Astrocyte (in vitro differentiated cells and primary cell): ENCODE measurements at places on chromosomes 1 and 21.

GRCh38 chr1:244599937-244600350 lies 53.0 kb upstream of the DESI2 start:
- DNase-seq, result peak; percentile 95

GRCh38 chr1:232627171-232627570 lies 2.8 kb downstream of the SIPA1L2 start:
- no peak for DNase-seq

GRCh38 chr1:145740269-145740668 lies 21.0 kb downstream of the CD160 start:
- DNase-seq, result peak; percentile 93

DNA sequence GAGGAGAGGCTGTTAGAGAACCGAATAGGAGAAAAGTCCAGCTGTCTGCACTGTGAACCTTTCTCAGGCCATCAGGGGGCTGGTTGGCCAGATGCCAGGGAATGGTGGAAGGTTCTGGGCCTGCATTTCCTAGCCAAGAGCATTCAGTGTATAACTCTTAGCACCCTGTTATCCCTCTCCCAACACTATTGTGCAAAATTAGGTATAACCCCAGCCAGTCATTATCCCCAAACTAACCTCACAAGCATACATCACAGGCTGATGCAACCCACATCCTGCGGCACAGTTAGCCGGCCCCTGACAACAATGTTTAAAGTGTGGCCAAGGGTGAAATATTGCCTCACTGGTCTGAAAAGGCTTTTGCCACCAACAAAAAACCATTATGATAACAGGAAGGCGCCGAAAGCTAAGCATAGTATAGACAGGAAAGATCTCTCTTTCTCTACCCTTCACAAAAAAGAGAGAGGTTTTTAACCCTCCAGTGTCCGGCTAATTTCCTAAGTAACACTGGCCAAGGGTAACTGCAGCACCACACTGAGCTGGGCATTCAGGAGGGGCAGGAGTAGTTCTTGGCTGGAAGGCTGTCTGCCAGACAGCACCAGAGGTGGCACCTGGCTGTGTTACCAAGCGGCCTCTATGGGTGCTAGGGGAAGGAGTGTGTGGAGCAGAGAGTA lies 77.3 kb upstream of the BCAR3 start:
- DNase-seq, result peak; percentile 89

DNA sequence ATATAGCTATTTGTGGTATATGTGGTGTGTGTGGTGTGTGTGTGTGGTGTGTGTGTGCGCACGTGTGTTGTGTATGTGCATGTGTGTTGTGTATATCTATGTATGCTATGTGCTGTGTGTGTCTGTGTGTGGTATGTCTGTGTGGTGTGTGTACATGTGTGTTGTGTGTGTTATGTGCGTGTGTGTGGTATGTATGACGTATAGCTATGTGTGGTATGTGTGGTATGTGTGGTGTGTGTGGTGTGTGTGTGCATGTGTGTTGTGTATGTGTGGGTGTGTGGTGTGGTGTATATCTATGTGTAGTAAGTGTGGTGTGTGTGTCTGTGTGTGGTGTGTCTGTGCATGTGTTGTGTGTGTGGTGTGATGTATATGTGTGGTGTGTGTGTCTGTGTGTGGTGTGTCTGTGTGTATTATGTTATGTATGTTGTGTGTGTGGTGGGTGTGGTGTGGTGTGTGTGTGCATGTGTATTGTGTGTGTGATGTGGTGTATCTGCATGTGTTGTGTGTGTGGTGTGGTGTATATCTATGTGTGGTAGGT lies 59.8 kb downstream of the EDN2 start:
- DNase-seq, result no peak

GRCh38 chr1:12052008-12052573 lies 11.0 kb upstream of the TNFRSF8 start:
- DNase-seq, result peak; percentile 74

- no peak for DNase-seq
These were observed 2.1 kb upstream of the A3GALT2 start for GRCh38 chr1:33322870-33323585.

DNA sequence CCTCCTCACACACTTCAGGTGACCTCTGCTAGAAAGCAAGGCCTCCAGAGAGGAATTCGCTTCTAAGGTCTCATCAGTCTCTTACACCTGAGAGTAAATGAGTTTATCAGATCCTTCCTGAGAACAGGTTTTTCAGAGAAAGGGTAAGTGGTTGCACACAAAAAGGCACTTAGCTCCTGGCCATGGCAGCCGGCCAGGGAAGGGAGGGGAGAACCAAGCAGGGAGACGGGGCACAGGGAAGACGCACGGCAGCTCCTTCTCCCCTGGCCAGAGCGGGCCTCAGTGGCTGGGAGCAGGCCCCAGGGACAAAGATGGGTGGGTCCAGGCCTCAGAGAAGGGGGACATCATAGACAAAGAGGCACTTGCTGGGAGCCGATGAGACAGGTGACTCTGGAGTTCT lies 3.6 kb upstream of the TNNT2 start:
- DNase-seq, result no peak

GRCh38 chr1:47469390-47469759 lies 31.5 kb downstream of the FOXD2 start:
- no peak for DNase-seq

DNA sequence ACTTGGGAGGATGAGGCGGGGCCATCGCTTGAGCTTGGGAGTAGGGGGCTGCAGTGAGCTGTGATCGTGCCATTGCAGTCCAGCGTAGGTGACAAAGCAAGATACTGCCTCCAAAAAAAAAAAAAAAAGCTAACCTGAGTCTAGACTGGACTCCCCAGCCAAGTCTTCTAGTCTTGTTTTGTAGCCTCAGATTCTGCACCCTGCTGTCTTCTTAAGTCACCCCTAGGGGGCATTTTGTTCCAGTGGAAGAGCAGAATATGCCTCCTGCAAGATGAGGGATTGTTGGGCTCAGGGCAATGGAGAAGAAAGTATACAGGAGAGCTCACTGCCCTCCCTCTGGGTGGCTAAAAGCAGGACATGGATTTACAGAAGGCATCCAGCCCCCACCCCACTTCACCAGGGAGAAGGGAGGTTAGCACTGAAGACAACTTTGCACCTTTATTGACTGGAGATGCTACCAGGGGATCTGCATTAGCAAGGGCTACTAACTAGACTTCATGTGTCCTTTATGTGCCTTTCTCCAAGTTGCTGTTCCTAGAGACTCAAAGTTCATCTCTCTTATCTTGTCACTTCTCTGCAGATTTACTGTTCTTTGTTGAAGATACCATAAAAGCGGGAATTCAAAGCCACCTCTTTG lies 15.3 kb upstream of the RNF187 start:
- no peak for DNase-seq

- DNase-seq, result peak; percentile 33
These were observed 188.0 kb downstream of the RERE start for GRCh38 chr1:8629241-8630091.

- no peak for DNase-seq
These were observed 90.7 kb upstream of the CSF3R start for GRCh38 chr1:36573445-36573844.

GRCh38 chr1:37315371-37315846 lies 159.0 kb upstream of the ZC3H12A start:
- DNase-seq, result no peak

DNA sequence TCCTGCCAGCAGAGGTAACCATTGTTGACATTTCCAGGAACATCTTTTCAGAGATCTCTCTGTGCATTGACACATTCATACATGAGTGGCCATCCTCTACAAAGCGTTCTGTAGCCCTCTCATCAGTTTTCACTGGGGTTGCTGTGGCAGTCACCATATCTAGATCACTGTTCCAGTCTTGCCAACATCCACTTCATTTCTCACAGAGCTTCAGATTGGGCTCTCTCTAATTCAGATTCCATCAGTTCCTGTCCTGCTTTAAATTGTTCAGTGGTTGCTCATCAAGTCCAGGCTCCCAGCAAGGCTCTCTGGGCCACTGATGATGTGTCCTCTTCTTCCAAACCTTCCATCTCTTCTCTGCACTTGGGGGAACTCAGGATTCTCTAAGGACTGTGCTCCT lies 173.7 kb downstream of the KCNJ6 start:
- peak; percentile 21 for DNase-seq

DNA sequence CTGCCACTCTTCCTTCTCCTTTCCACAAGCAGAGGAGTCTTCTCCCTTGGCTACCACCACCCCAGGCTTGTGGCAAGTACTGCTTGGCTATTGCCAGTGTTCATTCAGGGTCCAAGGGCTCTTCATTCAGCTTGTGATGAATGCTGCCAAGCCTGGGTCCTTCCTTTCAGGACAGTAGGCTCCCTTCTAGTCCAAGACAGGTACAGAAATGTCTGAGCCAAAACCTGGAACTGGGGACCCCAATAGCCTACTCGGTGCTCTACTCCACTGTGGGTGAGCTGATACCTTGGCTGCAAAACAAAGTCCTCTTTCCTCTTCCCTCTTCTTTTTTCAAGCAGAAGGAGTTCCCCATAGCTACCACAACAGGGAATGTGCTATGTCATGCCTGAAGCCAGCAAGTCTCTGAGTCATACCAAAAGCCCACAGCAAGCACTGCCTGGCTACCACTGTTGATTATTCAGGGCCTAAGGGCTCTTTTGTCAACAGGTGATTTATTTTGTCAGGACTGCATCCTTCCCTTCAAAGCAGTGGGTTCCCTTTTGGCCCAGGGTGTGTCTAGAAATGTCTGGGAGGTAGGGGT lies 268.9 kb downstream of the HHAT start:
- peak; percentile 97 for DNase-seq

DNA sequence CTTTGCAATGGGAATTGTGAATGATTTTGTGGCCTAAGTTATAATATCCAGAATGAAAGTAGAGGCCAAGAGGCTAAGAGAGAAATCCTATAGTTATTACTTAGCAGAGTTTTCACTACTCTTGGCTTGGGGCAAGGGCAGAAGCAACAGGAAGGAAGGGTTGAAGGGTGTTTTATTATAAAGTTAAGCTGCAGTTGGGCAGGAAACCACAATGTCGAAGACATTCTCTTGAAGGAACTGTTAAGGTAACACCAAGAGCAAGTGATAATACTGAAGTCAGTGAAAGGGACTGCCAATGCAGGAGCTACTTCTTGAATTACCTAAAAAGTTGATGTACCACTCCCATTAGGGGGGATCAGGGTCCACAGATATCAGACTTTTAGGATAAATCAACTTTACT lies 8.3 kb downstream of the XCL2 start:
- no peak for DNase-seq

DNA sequence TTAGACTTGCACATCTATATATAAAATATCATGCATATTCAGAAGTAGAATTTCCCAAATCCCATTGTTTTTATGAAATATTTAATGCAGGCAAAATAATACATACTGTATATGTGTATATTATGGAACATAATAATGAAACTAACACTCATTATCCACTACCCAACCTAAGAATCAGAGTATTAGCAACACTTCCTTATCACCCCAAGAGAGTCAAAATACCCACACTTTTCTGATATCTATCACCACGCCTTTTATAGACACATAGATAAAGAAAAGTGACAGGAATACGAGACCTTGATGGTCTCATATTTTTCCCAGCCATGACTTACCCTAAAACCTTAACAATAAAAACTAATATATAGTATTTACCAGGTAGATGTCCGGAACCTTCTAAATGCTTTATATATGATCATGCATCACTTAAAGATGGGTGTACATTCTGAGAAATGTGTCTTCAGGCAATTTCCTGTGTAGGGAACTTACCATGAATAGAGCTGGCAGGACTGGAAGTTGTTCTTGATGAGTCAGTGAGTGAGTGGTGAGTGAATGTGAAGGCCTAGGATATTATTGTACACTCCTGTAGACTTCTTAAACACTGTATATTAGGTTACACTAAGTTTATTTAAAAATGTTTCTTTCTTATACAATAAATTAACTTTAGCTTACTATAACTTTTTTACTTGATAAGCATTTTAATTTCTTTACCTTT lies 45.5 kb downstream of the TNFSF4 start:
- peak; percentile 71 for DNase-seq

GRCh38 chr1:47711184-47711847 lies 273.5 kb downstream of the FOXD2 start:
- DNase-seq, result no peak

GRCh38 chr1:166972826-166973225 lies 2.5 kb downstream of the ILDR2 start:
- DNase-seq, result no peak

- no peak for DNase-seq
These were observed 33.5 kb downstream of the GPA33 start for GRCh38 chr1:167056529-167057231.

GRCh38 chr1:157105988-157106812 lies 6.6 kb upstream of the ETV3L start:
- peak; percentile 76 for DNase-seq

DNA sequence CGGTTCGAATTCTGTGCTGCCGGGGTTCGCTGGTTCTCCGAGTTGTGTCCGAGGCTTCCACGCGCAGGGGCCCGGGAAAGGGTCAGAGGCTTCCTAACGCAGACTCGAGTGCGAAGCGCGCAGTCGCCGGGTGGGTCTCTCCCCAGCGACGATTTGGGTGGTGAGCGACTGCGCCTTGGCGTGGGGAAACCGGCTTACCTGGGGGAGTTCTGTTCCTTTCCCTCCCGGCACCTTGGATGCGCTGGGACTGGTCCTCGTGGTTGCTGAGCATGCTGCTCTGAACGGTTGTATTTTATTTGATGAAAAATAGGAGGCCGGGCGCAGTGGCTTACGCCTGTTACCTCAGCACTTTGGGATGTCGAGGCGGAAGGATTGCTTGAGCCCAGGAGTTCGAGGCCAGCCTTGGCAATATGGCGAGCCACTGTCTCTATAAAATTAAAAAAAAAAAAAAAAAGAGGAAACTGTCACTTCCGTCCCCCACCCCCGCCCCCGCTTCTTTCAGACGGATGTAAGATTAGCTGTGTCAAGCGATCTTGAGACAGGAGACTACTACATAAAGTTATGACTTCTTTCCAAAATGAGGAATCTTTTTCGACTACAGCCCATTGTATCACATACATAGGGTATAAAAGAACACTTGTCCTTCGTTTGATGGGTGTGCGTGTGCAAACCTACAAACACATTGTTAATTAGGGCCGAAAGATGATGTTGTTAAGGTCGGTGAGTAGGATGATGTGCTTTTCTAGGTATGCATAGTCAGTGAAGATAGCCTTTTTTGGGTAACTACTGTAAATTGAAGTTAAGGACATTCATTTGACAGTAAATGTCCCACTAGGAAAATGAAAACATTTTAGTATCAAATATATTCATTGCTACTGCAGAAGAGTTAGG lies at the start of gene CCDC18:
TSS of gene CCDC18 (plus strand) at position 2 of the 891 bp plus-strand sequence. CDS start 2,638 bp downstream, outside the sequence.
- DNase-seq, result peak; percentile 41

DNA sequence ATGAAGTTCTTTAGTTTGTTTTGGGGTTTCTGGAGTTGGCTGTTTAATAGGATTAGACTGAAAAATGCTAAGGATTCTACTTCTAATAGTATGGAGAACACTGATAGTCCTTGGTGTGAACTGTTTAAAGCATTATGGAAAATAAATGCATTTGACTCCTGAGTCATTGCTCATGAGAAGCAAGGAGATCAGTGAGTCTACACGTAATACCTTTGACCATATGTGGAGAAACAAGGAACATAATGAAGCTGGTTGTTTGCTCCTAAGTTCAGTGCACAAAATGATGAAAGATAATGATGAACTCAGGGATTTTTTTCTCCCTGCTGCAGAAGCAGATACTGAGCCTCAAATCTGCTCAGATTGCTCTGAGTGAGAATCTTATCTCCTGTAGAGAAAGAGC lies 158.9 kb upstream of the COL11A1 start:
- peak; percentile 54 for DNase-seq

- no peak for DNase-seq
These were observed 75.7 kb downstream of the SPSB1 start for GRCh38 chr1:9368356-9368755.
